NCI-H1694 (cell line): ENCODE measurements at places on chromosomes 3 and 15.

GRCh38 chr3:55868347-55868746 lies 381.2 kb upstream of the WNT5A start:
- no peak for DNase-seq

DNA sequence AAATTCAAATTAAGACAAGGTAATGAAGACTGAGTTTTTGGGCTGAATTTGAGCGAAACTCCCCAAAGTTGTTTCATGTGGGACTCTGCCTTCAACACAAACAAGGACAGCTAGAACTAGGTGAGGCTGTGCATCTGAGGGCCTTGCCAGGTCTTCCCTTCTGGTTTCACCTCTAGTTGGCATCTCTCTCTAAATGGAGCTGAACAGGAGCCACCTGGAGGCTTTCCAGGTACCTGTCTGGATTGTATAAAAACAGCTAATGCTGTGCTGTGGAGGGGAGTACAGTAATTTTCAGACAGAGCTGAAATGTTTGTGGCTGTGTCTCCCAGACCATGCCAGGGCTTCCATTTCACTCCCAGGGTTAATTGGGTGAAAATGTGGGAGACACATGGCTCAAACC lies 27.1 kb downstream of the TRIM71 start:
- DNase-seq, result no peak

- no peak for DNase-seq
Measured at GRCh38 chr15:52527911-52528563, 643 bp downstream of the MYO5A start.

DNA sequence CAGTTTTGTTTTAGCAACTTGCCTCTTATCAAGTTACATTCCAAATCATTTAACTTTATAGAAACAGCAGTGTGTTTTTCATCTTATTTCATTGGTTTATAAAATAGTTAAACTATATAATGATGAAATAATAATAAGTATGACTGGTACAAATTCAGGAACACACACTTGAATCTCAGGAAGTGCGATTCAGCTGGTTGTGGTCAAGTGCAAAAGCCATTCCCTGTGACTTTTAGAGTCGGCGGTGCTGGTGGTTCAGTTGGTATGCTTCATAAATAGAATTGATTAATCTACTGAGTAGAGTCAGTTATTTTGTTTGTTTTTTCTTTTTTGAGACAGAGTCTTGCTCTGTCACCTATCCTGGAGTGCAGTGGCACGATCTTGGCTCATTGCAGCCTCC lies 22.7 kb downstream of the SACM1L start:
- no peak for DNase-seq

- peak; percentile 31 for DNase-seq
Measured at GRCh38 chr15:74723754-74724334, 1.5 kb downstream of the CYP1A1 start.

DNA sequence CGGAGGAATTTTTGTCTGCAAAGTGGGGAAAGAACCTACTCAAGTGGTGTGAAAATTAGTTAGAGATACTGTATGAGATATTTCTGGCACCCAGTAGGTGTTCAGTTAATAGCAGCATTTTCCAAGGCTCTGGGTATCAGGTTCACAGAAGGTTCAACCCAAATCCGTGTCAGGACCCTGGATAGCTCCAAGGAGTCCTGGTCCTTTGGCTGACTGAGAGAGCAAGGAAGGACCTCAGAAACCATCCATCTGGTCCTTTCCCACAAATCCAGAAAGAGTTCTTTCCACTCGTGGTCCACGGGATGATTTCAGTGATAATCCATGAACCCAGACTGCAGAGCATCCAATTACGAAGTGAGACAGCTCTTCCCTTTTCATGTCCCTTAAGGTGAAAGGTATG lies 51.4 kb downstream of the SLC6A11 start:
- no peak for DNase-seq

- DNase-seq, result no peak
Measured at GRCh38 chr3:14744556-14744955, 69.6 kb downstream of the C3orf20 start.

GRCh38 chr15:45094358-45094730 lies 19.6 kb downstream of the DUOX2 start:
- DNase-seq, result no peak

DNA sequence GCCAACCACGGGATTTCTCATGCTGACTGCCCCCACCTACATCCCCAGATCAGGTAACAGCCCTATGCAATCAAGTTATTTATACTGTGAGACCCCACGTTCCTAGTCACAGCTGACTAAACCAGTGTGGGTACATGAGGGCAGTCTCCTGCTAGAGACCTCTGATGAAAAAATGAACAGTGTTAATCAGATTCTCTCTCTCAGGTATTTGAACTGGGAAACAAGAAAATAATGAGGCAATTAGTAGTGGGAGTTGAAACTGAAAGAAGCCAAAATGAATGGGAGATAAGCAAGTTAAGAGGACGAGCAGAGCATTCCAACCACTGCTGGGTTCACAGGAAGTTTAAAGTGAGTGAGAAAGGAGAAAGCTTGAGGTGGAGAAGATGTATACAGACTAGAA lies 98.5 kb upstream of the MYO5C start:
- no peak for DNase-seq

DNA sequence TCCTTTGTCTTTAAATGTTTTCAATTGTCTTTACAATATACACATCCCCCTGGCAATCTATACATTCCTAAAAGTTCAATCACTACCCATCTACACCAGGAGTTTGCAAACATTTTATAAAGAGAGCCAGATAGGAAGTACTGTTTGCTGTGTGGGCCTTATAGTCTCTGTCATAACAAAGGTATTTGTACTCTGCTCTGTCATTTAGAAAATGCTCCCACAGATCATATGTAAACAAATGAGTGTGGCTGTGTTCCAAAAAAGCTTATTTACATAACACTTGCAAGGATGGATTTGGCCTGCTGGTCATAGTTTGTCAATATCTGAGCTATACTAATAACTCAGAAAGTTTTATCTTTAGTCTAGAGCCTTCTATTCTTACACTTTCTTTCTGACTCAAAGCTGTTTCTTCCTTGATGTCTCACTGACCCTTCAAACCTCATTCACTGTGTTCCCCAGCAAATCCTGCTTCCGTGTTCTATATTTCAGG lies 511.9 kb downstream of the GBE1 start:
- DNase-seq, result no peak

- no peak for DNase-seq
Measured at GRCh38 chr3:151268267-151269235, 9.8 kb downstream of the P2RY14 start.

DNA sequence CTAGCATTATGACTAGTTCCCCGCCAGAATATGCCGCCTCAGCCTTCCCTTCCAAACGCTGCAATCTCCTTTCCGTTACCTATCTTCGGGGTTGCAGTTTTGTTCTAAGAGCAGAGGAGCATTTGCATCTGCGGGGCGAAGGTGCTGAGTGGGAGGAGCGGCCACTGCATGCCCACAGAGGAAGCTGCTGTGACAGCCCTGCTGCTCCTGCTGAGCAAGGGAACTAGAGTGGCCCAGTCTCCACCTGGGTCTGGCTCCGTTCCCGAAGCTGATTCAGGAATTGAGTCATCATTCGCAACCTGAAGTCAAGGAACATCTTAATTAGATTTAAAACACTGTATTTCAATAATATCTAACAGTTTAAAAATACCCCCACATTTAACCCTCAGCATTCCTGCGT lies 98.2 kb upstream of the TJP1 start:
- no peak for DNase-seq

GRCh38 chr3:177979703-177980102 lies 556.5 kb upstream of the KCNMB2 start:
- peak; percentile 26 for DNase-seq

- DNase-seq, result no peak
Measured at GRCh38 chr3:32455609-32456428, 46.8 kb downstream of the CMTM6 start.

GRCh38 chr15:83046558-83047127 lies 20.4 kb downstream of the BTBD1 start:
- DNase-seq, result no peak

DNA sequence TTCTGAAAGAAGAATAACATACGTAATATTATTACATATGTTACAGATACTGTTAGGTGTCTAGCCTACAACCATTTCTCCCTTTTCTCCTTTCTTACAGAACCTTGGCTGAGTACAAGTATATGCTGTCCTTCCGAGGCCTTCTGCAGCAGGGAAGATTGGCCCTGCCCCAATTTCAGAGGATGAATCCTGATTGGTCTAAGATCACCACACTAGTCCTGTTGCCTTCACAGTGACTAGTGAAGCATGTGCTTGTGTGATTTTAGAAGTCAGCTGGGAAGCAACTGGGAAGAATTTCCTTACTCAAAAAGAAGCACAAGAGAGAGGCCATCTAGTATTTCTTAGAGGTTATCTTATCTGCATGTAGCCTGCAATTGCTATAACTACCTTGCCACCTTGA lies 30.6 kb upstream of the MECOM start:
- DNase-seq, result no peak

GRCh38 chr3:104628185-104628789 lies 738.4 kb upstream of the ALCAM start:
- DNase-seq, result peak; percentile 7

DNA sequence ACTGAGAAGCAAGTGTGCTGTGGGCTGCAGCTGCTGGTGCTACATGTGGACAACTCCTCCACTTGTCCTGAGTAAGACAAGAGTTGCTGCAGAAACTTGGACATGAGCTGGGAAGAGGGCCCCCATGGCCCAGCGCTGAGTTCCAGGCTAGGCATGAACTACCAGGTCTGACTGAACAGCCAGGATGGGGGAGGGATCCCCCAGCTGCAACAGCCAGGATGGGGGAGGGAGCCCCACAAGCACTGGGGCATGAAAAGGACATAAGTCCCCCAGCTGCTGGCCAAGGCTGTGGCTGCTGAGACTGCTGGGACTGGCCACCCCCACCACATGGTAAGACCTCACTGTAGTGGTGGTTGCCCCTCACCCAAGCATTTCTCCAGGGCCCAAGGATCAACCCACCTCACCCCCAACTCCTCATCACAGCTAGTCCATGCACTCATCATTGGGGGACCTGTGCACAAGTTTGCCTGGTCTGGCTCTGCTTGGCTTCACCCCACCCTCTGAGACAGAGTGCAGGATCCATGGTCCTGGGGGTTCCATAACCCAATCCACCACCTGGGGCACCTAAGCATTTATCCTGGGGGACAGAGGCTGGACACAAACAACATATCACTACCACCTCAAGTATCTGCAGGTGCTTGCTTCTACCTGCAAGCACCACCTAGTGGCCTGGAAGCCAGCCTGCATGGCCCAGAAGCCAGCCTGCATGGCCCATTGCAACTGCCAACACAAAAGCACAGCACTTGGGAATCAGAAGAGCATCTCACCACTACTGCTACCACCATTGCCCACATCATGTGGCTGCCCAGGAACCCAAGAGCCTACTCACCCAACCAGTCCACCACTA lies 84.5 kb upstream of the STT3B start:
- no peak for DNase-seq

DNA sequence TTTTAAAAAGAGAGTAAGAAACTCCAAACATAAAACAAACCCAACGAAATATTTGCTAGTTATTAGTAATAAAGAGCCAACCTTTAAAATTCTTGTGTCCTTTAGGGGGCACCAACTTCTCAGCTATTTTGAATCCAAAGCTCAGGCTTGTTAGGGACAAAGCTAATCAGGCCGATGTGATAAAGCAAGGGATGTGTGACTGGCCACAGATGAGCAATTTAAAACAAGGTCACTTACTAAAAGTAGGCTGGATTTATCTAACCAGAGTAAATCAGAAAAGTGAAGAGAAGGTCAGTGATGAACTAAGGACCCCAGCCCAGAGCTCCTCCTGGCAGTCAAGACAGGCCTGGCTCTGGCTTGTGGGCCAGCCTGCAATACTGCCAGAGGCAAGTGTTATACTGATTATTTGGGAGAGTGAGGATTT lies 108.5 kb downstream of the CYP19A1 start:
- no peak for DNase-seq
